ENCODE measurements at places on chromosomes 6 and 20.

DNA sequence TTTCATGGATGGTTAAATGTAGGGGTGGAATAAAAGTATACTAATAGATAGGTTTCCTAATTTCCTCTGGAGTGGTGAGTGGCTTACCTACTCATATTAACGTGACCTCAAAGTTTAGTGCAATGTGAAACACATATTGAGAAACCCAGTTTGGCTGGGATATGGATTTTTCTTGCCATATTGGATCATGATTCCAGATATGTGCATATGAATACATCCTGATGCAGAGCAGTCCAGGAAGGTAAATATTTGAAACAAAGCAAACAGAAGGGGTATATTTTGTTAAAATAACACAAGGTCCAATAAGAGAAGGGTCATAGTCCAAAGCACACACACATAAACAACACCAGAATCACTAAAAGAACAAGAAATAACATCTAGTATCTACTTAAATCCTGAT lies 608.1 kb downstream of the PKHD1 start:
- no peak for DNase-seq

DNA sequence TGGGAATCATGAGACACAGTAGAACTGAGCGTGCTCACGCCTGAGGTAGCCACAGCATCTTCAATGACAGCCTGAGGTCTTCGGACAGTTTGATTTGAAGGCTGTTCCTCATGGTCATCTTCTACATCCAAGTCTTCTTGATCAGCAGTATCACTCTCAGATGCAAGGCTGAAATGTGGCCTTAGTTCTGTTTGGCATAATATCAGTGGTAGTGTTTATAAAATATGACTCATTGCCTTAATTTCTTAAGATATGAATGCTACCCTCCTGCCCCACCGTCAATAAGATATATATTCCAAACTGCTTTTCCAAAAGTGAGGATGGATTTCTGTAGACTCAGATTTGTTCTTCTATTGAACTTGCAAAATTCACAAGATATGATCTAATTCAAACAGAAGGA lies 17.5 kb upstream of the MAP7 start:
- no peak for DNase-seq

DNA sequence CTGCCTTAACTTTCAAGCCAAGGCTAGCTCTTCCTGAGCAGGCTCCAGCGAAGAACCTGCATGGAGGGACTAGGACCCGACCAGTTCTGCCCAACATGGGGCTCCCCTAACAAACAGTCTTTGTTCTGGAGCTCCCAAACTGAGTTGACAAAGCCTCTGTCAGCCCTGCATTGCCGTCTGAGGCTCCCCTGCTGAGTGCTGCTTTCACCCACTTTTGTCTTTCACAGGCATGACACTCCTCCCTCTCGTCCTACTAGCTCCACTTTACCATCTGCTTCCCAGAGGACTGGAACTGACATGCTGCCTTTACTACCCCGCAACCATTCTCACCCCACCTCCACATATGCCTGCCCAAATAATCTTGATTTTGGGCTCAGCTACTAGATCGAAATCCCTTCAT lies 45.1 kb upstream of the B4GALT5 start:
- DNase-seq = no peak

- no peak for DNase-seq
These were observed 171.8 kb upstream of the BMP2 start for GRCh38 chr20:6595704-6596103.

GRCh38 chr6:24935366-24936152 lies at the start of gene RIPOR2:
RIPOR2 (minus strand) TSS chr6:24935960; CDS start chr6:24935898, 62 bp downstream.
- peak; percentile 64 for DNase-seq

DNA sequence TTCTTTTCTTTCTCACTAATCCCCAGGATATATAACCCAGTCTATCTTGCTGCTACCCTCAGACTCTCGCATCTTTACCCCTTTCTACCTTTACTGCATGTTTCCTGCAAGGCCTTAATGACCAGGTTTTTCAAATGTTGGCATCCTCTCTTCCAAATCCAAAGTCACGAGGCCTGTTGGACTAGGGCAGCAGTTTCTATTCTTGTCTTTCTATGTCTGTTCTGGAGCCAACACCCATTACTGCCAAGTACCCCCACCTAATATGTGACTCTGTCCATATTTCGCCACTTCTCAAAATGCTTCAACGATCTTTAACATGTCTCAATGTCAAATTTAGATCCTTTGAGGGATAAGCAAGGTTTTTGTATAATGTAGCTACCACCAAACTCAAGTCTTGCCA lies 443.4 kb downstream of the BMP2 start:
- DNase-seq = no peak

- no peak for DNase-seq
These were observed 24.7 kb downstream of the C20orf203 start for GRCh38 chr20:32648761-32649650.

GRCh38 chr6:100260584-100260983 lies 204.1 kb downstream of the SIM1 start:
- no peak for DNase-seq

DNA sequence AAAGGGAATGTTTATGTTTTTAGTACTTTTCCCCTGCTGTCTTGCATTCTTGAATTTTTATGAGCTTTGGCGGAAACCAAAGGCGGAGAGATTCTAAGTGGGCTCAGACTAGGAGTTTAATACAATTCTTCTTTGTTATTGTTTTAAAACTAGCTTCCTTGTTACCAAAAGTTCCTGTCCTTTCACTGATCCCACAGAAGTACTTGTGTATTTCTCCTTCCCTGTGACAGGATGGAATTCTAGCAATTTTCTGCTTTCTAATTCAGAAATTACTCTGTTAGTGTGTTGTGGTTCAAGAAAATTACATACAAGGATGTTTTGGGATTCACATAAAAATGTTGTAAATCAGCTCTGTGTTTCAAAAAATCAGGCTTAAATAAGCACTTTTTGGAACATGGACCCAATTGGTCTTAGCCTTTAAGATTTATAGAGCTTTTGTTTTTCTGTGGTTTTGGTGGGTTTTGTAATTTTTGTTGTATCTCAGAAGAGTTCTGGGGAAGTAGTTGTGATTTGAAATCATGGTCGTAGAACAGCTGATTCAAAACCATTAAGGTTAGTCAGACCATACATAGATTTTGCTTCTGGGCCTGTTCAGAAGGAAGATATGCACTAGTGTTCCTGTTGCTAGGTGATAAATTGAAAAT lies 17.6 kb upstream of the CTAGE9 start:
- no peak for DNase-seq

DNA sequence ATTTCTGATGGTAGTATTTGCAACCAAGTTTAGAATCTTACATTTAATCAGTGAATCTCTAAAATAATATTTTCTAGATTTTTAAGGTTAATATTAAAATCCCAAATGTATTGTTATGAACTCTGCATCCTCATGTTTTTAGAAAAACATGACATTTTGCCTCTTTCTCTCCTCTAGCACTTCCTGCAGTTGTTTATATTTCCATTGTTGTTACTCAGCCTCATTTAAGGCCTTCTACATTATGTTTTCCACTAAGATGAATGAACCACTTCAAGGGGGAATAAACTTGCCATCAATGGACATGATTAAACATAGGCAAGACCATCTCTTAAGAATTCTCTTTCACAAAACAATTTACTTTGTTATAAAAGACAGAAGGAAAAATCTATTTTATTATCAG lies 333.5 kb upstream of the IRAK1BP1 start:
- no peak for DNase-seq

DNA sequence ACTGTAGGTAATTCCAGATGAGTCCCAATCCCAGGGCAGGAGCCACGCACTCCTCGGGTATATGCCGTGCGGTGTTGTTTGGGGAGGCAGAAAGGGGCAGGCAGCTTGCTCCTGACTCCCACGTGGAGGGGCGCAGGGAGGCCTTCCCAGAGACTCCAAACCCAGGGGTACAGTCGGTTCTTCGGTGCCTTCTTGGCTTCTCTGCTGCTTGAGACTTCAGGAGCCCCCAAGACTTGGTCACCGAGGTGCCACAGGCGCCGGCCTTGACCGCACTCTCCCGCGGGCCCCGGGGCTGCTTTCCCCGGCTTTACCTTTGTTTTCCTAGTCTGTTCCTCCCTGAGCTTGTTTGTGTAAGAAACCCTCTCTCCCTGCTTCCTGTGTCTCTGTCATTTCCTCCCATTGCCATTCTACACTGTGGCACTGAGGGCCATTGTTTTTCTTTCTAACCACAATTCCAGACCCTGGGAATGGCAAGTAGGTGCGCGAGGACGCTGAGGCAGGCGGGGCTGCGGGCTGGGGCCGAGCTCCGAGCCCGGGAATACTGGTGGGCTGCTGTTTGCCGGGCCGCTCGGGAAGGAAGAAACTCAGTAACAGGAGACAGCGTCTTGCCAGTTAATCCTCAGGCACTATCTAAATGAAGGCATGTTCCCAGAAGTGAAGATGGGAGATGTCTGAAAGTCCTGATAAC lies 215.6 kb upstream of the HEY2 start:
- DNase-seq = no peak

DNA sequence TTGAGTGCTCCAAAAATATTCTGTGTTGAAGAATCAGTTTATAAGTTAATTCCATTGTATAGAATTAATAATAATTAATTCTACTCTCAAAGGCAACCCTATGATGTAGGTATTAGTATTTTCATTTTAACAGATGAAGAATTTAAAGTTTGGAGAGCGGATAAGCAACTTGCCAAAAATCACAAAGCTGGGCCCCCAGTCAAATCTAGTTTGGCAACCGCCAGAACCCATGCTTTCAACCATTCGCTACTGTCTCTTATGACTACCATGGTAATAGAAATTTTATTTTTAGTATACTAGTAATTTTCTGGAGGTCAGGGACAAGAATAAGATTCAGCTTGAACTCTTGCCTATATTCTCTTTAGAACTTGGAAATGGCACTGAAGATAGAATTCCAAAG lies 229.8 kb downstream of the IBTK start:
- no peak for DNase-seq

GRCh38 chr20:5078399-5078958 lies 41.3 kb downstream of the PCNA start:
- DNase-seq = peak; percentile 77

DNA sequence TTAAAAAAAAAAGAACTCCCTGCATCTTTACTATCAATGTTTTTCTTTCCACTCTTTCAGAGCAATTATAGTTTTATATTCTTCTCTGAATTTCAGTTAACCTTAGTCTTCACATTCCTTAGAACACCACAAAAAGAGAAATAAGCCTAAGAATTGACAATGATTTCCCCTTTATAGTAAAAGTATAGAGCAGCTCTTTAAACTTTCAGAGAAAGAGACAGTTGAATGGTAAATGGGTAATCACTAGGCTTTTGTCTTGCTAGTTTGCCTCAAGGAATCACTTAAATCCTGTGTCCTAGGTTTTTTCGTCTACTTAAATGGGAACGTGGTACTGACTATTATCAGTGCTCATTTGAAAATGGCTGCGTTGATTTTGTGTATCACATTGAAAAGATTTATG lies 31.8 kb downstream of the SLX4IP start:
- DNase-seq = no peak

DNA sequence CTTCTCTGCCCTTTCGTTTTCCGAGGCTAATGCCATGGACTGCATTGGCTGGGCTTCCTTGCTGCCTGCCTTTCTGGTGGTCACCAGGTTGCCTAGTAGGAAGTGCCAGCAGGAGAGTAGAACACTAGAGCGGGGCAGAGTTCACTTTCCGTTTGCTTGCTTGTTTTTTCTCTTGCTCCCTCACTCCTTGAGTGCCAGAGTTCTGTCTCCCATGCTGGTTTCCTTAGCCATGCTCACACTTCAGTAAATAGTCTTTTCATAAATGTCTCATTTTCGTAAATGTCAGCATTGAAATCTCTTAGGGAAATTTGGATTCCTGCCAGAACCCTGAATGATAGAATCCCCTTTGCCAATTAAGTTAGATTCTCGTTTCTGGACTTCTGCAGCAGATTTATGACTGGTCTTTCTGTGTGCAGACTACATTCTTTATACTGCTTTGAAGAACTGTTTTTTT lies 63.9 kb downstream of the FAM83B start:
- DNase-seq = no peak

DNA sequence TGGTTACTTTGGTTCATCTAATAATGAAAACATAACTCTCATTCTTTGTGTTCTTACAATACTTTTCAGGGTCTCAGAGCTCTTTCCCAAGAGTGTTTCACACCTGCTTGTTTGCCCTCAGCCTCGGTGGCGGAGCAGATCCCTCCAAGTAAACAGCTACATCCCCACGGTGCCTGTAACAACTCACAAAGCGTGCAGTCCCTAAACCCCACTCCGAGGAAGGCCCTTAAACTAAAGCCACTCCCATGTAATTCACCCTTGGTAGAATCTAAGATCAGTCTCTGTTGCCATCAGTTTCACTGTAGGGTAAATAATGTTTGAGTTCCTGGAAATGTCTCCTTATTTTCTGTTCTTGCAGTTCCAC lies 101.1 kb downstream of the TFAP2A start:
- DNase-seq = no peak

- DNase-seq = no peak
These were observed 59.2 kb downstream of the TENT5A start for GRCh38 chr6:81693266-81693665.

DNA sequence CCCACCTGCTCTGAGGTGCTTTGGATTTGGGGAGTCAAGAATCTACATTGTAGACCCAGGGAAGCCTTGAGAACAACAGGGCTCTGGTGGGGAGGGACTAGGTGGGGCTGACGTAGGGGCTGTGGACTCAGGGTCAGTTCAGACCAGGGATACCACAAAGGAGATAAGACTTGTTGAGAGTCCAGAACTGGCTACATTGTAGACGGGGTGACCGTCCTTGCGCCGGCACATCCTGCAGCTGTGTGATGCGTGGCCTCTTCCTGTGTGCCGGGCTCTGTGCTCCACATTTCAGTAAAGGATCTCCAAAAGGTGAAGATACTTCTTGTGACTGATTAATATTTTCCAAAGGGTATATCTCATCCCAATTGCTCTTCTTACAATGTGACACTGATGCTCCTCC lies 9.8 kb upstream of the TLDC2 start:
- DNase-seq = no peak

GRCh38 chr6:80388507-80388906 lies 282.0 kb downstream of the BCKDHB start:
- no peak for DNase-seq

DNA sequence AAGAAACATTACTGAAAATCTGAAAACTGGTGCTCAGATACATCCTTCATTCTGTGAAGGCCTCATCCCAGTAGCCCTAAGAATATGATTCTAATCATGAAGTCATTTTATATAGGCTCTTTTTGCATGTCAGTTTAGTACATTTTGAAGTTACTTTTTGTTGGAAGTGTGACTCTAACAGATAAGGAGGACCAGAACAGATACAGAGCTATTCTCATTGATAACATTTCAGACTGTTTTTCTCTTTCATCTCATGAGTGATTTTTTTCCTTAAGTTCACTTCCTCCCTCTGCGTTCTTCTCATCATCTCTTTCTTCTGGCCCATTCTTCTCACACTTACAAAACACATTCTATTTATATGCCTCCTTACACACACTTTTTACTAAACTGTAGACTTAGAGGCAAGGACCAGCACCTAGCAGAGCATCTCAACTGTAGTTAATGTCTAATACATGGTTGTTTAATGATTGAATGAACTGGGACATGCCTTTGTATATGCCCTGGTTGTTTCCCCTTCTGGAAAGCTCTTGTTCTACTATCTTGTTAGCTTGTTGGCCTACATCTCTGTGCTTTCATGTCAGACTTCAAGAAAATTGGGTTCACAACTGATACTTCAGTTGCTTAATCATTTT lies 8.7 kb downstream of the CTNNBL1 start:
- DNase-seq = no peak

GRCh38 chr6:163263998-163264661 lies 150.4 kb upstream of the QKI start:
- no peak for DNase-seq
